ENCODE measurements at places on chromosomes 5 and 9.

- DNase-seq, result no peak
Observed at GRCh38 chr9:15403155-15403554, 19.5 kb upstream of the SNAPC3 start.

DNA sequence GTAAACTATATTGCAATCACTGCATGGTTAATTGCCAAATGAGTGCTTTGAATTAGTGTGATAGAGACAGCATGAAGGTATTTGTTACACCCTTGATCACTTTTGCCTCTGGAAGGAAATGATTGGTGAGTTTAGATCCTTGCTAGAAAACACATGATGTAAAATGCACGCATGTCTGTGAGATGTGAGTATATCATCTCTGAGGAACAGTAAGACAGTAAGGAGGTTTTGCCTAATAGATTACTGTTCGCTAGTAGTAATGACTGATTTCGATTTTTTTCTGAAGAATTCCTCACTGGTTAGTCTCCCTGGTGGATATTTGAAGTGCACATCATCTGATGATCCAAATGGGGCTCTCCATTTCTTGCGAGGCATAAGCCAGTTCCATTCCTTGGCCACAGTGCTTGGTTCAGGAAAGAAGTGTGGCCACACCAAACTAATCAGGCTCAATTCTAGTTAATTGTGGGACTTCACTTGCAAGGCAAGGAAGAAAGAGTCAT lies 156.4 kb upstream of the ADRA1B start:
- no peak for DNase-seq

- DNase-seq, result no peak
Observed at GRCh38 chr9:94894094-94894699, 167.7 kb downstream of the AOPEP start.

DNA sequence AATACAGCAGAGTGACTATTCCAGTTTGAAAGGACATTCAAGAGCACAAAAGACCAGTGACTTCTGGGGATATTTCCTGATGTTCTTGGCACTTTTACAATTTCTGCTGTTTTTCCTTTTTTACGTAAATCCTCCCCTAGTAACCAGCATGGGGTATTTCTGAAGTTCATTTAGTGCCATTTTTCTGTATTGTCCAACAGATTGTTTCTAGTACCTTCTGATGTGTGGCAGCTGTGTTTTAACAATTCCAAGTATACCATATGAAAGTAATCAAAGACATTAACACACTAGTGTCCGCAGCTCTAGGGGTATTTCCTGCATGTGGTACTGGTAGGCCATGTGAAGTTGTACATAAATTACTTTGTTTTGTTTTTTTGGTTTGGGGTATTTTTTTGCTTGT lies 53.0 kb upstream of the SMARCA2 start:
- DNase-seq, result no peak

DNA sequence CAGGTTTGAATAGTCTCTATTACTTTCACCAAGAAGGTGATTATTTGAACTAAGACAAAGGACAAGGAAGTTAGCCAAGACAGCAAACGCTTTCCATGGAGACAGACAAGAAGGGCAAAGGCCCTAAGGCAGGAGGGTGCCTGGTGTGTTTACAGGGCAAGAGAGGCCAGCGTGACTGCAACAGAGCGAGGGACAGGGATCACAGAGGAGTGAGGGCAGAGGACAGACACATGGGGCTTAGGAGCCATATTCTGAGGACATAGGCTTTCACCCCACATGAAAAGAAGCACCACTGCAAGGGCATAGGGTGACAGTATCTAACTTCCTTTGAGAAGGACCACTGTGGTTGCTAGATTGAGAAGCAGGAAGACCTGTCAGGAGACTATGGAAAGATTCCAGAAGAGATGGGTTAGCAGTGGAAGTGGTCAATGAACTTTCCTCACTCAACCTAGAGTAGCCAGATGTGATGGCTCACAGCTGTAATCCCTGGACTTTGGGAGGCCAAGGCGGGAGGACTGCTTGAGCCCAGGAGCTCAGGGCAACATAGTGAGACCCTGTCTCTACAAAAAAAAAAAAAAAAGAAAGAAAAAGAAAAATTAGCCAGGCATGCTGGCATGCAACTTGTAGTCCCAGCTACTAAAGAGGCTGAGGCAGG lies 5.0 kb upstream of the HAVCR1 start:
- no peak for DNase-seq

DNA sequence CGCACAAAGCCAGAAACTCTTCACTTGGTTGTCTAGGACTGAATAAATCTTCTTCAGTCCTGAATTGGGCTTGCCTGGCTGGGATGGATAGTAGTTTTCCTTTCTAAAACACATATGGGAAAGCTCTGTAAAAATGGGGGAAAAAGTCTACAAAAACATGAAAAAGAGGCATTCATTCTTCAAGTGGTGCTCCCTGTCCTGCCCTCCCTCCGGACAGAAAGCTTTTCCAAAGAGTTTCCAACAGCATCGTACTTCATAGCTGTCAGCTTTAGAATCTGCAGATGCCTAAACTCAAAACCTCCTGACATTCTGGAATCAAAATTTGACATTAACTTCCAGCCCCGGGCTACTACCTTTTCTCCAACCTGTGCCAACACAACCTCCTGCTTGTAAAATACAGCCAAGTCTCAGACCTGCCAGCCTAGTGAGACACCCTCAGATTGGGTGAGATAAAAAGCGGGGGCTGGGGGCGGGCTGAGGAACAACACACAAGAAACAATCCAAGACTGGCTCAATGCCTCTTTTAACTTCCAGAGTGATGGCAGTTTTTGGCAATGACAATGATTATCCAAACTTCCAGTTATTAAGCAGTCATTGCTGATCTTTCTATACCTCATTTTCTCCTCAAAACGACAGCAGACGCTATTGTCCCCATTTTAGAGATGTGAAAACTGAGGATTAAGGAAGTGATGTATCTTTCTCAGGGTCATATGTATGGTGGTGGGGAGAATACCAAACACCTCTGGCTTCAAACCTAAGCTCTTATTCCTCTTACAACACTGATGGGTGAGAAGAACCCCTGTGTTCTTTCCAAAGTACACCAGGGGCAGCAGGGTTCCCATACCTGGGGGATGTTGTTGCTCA lies 1.3 kb downstream of the TNC start:
- no peak for DNase-seq

- DNase-seq, result no peak
Observed at GRCh38 chr9:71716138-71716909, 52.0 kb downstream of the CEMIP2 start.

DNA sequence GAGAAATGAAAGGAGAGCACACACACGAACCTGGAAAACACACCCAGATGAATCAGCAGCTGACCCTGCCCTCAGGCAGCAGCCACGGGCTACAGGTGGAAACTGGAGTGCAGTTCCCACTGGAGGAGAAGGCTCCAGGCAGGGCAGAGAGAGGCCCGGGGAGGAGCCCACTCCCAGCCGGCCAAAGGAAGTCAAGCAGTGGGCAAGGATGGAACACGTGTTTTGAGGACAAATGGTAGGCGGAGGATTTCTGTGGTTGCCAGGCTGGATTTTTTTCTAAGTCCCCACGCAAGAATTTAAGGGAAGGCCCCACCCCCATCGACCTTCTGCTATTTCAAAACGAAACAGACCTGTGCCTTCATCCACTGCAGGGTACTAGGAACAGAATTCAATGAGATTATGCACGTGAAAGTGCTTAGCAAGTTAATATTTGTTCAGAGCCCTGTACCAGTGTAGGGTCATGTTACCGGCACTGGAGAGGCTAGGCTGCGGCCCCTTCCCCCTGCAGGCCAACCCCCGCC lies 6.8 kb downstream of the EPB41L4B start:
- DNase-seq, result no peak

GRCh38 chr5:21823076-21823574 lies 1030.0 kb downstream of the CDH12 start:
- no peak for DNase-seq

- DNase-seq, result no peak
Observed at GRCh38 chr5:133116601-133117000, 64.8 kb downstream of the HSPA4 start.

- DNase-seq, result no peak
Observed at GRCh38 chr5:75091597-75091996, 39.2 kb upstream of the GCNT4 start.

DNA sequence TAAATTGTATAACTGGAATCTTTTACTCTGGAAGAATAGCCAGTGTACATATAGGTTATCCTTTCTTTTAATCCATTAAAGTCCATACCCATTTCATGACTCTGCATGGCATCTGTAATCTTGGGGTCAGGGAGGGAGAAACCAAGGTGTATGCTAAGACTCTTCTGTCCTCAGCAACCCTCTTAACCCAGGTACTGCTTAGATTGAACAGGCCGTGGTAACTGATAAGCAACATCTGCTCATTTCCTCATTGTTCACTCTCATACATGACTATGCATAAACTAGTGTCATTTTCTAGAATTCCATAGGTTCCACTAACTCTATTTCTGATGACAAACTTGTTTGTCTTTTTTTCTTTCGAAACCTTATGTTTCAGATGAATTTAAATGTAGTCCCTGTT lies 69.3 kb upstream of the IFNE start:
- DNase-seq, result no peak

- no peak for DNase-seq
Observed at GRCh38 chr5:174490728-174491127, 233.7 kb upstream of the MSX2 start.

DNA sequence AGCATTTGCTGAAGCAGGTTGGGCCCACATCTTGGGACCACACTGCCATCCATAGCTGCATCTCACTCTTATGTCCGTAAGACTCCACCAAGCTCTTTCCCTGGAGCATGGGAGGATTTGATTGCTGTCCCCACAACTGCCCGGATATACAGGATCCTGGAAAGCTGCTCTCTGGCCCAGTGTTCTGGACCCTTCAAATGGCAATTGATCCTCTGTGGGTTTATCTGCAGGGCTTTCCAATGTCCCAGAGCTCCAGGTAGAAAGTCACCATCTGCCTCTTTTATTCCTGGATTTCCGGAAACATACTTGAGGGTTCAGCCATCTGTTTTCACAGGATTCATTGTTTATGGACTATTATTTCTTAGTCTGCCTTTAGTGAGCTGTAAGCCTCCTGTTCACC lies 214.6 kb downstream of the SREK1 start:
- no peak for DNase-seq

GRCh38 chr5:64691291-64691690 lies 988 bp downstream of the SHISAL2B start:
- no peak for DNase-seq

GRCh38 chr9:27504259-27504658 lies 19.8 kb upstream of the IFNK start:
- no peak for DNase-seq

DNA sequence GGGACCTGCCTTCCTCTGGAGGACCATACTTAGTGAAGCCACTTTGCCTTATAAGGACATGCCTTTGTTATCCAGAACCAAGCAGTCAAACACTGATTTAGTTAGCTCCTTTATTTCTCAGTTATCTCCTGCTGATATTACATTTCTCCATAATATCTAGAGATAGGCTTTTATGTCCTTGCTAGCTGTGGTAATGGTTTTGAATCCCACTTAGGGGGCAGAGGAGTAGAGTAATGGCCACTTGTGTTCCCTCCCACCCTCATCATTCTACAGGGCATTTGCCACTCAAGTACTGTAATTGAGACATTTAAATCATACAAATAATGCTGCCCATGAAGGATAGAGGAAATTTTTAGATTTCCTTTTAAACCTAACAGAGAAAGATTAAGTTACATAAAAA lies 80.9 kb downstream of the DOCK8 start:
- DNase-seq, result no peak

DNA sequence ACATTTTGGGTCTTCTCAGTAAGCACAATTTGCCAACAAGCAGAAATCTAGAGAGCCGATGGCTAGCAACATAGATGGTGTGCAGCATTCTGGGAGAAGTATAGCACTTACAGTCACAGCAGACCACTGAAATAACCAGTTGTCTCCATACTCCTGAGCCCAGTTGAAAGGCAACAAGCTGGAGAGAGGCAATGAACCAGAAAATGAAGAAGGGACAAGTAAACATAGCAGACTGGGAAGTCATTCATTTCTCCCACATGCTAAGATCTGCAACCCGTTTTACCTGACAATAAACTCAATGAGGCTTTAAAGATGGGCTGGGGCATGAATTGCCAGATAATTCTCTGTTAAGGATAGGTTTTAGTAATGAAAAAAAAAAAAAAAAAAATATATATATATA lies 575.6 kb upstream of the GRAMD2B start:
- no peak for DNase-seq

GRCh38 chr5:137870647-137871339 lies 3.1 kb downstream of the MYOT start:
- no peak for DNase-seq

DNA sequence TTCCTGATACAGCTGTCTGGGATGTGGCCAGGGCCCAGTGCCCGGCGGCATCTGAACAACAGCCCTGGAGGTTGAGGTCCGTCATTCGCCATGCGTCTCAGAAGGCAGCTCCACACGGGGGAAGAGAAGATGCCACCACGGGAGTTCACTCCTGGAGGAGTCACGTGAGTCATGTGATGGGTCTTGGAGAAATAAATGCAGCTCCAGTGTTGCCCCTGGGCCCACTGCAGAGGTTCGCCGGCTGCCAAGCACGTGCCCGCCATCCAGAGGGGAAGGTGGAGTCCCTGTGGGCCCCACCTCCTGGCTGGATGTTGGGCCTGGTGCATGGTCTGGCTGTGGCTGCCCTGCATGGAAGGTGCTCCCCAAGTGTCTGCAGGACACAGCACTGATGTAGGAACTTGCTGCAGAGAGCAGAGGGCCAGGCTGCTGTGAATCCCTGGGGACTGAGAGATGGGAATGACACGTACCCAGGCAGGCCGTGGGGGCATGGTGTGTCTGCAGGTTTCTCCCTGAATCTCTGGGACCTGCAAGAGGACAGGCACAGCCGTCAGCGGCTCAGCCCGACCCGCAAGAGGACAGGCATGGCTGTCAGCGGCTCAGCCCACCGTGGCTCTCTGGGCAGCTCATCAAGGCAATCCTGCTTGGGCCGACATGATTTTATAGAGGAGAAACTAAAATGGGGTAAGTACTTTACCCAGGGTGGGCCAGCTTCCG lies 418.3 kb upstream of the IRX4 start:
- DNase-seq, result no peak

DNA sequence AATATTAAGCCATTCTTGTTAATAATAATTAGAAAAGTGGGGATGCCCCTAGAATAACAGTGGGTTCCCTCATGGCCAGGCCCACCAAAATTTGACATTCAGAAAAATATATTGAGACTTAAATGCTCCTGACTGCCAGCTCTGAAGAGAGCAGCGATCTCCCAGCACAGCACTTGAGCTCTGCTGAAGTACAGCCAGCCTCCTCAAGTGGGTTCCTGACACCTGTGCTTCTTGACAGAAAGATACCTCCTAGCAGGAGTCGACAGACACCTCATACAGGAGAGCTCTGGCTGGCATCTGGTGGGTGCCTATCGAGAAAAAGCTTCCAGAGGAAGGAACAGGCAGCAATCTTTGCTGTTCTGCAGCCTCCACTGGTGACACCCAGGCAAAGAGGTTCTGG lies 261.5 kb downstream of the DTWD2 start:
- no peak for DNase-seq

All from activated naive CD4-positive, alpha-beta T cell (primary cell).